GM13976 (cell line): ENCODE measurements at places on chromosomes 6 and 20.

DNA sequence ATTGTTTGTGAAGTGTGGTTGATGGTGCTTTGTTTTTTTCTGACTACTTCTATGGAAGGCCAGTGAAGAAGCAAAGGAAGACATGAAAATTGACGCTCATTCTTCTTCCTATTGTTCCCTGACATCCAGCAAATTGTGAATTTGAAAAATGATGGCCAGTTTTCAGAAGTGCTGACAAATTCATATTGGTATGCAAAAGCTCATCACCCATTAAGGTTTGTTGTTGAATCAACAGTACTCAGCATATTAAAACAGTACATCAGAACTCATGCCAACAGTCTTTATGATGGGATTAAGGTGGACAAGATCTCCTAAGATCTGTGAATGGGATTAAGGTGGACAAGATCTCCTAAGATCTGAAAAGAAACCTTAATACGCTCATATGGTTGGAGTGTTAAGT lies 1.0 kb upstream of the MTG2 start:
- no peak for DNase-seq

GRCh38 chr20:53195876-53196610 lies 223.9 kb downstream of the TSHZ2 start:
- DNase-seq, result no peak

DNA sequence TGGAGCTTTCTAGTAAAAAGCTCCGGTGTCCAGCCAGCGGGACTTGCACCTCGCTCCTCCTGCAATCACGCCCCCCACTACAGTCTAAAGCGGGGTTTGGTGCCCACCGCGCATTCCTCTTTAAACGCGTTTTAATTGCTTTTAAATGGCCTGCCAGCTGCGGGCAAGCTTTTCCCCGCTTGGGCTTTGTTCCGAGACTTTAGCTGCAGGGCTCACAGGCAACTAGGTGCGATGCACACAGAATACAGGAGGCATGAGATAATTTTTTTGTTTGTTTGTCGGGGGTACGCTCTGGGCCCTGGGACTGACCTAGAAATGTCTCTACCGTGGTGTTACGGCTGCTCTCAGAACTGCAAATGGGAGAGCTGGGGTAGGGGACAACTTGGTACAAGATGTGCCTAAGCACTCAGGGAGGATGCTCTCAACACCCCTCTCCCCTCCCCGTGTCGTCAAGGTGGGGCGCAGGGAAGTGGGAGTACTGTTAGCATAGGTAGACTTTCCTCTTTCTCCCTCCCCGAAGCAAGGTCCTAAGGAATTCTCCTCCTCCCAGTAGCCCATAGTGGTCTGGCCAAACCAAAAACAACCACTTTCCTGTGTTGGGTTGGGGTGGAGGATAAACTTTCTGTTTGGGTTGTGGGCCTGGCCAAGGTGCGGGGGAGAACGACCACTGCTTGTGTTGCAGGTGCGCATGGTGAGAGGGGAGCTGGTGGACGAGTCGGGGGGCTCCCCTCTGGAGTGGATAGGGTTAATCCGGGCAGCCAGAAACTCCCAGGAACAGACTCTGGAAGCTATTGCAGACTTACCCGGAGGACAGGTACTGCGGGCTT lies 1.6 kb downstream of the PRDM13 start:
- DNase-seq, result no peak

DNA sequence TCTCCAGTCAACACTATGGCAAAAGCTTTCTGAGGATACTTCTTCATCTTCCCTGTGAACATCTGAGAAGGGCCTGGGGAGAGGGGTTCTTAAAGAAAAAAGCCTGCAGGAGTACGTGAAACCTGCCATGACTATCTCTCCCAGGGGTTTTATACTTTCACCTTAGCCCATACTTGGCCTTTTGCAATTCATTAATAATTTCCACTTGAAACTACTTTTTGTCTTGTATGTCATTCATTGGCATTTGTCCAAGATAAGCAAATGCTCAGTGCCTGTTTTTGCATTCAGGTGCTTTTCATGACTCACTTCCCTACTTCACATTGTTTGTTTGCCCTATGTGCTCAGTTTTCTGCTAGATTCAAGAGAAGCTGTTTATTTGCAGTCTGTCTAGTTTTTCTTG lies 580.3 kb upstream of the GJE1 start:
- DNase-seq, result no peak

GRCh38 chr6:69265090-69265489 lies 531.7 kb downstream of the LMBRD1 start:
- DNase-seq, result no peak

- DNase-seq, result no peak
Observed at GRCh38 chr6:90186637-90187371, 109.8 kb downstream of the BACH2 start.

DNA sequence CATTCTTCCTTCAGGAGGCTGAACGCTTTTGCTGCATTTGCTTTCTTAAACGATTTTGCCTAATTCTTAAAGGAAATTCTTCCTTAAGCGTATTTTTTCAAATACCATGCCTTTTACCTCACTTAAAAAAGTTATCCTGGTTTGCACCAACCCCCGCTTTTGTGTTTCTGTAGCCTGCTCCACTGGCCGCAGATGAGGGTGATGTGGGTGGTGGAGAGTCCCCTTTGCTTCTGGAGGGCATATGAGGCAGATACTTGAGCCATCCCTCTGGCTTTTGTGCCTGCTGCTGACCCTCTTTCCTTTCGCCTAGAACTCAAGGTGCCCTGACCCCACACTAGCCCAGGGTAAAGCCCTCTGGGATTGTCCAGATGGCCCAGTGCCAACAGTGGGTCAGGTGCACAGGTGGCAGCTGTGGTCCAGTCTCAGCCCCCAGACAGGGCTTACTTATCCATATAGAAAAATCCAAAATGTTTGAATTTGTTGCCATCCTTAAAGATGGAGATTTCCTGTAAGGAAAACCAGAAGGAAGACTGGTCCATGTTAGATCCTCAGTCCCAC lies 43.9 kb downstream of the SPATA2 start:
- no peak for DNase-seq

DNA sequence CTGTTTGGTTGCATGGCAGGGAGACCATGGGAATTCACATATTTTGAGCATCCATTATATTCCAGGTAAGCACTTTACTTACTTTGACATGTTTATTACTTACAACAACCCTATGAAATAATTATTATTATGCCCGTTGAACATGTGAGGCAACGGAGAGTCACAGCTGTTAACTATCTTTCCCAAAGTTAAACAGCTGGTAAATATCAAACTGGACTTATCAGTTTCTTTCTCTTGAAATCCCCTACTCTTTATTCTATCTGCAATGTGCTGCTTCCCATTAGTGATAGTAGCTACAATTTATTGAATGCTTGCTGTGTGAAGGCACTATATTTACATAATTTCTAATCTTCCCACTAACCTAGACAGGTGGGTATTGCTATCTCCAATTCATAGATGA lies 847.7 kb upstream of the MAP3K7 start:
- no peak for DNase-seq

DNA sequence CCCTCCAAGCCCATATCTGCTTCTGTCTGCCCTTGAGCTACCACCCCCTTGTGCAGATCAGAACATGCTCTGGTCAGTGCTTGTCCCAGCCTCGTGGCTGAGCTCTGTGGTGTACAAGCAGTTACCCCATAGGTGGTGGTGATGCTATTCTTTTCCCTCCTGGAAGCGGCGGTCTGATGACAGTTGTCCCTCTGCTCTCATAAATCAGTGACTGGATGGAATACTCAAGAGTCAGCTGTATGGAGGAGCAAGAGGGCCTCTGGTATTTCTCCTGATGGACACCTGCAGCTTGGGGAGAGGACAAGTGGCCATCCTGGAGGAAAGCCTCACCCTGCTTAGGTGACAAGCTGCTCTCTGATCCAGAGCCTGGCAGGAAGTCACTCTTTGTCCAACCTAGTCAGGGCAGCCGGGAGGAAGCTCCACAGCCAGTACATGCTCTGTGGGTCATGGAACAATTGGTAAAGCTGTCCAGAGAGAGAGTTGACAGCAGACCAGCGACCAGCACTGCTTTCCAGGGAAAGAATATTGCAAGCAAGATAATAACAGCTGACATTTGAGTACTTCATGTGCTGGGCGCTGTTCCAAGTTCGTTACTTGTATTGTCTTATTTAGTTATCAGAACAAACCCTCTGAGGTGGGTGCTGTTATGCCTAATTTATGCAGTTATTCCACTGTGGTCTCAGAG lies 47.1 kb downstream of the SCAND1 start:
- no peak for DNase-seq

DNA sequence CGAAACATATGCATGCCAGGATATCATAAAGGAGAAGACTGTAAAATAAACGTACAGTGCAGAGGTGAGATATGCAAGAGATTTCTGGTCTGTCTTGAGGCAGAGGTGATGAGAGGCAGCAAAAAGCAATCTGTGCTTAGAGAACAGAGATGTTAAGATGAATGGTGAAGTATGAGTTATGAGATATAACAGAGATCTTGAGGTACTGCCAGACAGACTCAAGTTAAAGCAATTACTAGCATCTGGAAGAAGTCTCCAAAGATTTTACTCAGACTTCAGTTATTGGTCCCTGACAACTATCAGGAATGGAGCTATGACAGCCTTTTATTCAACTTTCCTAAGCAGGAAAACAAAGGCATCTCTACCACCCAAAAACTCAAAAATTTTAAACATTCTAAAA lies 122.8 kb upstream of the DST start:
- DNase-seq, result no peak

- DNase-seq, result no peak
Observed at GRCh38 chr6:168242940-168243225, 76.7 kb downstream of the DACT2 start.

DNA sequence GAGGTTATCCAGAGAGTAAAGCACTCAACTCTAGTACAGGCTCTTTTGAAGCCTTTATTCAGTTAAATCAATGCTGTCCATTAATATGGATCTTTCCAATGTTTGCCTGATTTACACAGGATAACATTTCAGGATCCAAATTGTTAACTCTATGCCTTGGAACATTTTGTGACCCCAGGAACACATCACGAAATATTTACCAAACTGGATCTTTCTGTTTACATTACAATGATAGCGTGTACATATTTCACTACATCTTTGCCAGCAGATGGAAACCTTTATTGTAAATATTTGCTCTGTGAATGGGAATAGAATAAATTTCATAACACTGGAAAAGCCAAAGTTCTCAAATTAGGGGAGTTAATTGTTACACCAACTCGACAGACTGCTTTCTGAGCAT lies 23.5 kb downstream of the BPIFA2 start:
- no peak for DNase-seq

DNA sequence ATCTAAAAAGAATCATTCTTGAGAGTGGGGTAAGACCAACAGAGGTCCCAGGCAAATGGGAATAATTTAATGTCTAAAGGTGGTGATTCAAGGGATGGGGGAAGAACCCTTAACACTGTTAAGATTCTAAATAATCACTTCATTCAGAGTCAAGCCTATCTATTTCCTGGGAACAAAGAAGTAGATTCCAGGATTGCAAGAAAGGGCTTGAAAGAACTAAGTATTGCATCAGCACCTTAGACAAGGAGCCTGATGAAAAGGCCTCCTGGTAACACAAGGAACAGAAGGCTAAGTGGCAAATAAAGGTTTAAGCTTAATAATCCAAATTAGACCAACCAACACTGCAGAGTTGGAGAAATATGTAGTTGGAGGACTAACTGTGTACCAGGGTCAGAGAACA lies 620.7 kb upstream of the BTBD3 start:
- no peak for DNase-seq

DNA sequence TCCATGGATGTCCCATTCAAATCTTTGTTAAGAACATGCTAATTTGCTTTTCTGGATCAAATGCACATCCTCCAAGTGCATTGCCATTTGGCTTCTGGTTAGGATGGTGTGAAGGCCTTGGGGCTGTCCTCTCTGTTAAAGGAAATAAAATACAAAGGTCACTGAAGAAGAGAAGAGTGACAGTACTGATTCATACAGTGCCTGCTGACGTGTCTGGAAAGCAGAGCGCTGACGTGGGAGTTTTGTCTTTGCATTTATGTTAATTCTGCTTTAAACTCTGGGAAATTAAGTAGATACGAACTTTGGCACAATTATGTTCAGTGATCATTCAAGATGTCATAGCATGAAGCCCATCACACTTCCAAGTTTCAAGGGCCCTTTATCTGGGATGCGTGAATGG lies 33.2 kb downstream of the SYNDIG1 start:
- no peak for DNase-seq

GRCh38 chr6:143807103-143807772 lies 35.9 kb upstream of the LTV1 start:
- DNase-seq, result no peak

GRCh38 chr6:56549014-56549413 lies 93.7 kb downstream of the DST start:
- DNase-seq, result no peak

DNA sequence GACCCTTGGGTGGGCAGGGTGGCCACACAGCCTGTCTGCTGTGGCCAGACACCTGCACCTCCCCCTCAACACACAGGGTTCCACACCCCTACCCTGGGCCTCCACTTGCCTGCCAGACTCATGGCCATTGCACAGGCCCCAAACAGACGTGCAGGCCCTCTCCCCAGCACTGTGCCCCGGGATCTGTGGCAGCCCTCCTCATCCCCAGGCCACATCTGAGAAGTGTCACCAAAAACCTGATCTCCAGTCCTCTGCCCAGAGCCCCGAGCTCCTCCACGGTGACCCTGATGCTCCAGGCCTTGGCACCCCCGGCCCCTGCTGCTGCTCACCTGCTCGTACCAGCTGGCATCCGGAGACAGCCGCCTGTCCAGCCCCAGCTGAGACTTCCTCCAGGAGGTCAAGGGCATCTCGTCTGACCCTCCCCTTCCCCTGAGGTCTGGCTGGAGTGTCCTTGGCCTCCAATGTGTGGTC lies 160.1 kb downstream of the DLL1 start:
- no peak for DNase-seq

DNA sequence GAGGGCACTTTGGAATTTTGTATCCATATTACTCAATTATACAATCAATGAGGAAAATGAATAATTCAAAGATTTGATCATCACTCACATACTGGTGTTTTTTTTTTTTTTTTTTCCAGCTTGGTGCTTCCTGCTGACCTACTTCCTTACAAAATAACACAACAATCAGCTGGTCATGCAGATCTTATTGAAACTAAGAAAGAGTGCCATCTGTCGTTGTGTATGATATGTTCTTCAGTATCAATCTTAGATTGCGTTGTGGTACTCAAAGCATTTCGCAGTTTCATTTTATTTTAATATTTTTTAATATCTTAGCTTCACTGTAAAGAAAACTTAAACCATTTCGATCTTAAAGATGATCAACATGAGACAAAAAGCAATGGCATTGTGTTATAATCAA lies 155.6 kb downstream of the OGFRL1 start:
- DNase-seq, result no peak

DNA sequence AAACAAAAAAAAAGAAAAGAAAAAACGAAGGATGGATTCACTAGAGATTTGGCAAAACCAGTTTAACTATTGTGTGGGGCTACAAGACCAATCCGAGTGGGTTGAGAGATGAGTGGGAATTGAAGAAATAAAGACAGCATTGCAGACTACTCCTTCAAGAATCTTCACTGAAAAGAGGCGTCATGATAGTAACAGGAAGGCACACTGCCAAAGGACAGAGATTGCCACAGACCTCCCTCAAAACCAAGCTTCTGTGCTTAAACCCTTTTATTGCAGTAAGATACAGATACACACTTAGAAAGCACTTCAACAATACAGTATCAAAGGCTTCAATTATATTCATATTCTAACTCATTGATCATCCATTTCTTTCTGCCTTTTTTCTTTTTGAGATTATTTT lies 103.9 kb downstream of the IPCEF1 start:
- DNase-seq, result no peak
